ENCODE measurements at places on chromosomes 1 and 21.

- DNase-seq = no peak
Observed at GRCh38 chr1:218048828-218049420, 236.2 kb upstream of the RRP15 start.

DNA sequence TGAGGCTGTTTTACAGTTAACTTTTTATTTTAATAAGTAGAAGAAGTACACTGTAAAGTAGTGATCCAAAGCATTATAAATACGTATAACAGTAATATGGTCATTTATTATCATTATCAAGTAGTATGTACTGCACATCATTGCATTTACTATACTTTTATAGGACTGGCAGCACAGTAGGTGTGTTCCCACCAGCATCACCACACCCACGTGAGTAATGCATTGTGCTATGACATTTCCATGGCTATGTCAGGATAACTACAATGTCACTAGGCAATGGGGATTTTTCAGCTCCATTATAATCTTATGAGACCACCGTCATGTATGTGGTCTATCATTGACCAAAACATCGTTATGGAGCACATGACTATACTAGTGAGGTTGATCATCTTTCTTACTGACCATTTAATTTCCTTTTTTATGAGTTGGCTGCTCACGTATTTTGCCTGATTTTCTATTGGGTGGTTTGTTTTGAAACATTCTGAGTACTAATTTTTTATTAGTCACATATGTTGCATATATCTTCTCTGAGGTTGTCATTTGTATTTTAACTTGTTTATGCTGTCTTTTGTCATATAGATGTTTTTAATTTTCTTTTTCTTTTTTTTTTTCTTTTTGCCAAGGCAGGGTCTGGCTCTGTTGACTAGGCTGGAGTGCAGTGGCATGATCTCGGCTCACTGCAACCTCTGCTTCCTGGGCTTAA is 25.3 kb upstream of the SHCBP1L start:
- no peak for DNase-seq

GRCh38 chr1:106225403-106225802 is 831.1 kb upstream of the PRMT6 start:
- DNase-seq = peak; percentile 13

GRCh38 chr21:42845296-42845965 is 33.9 kb downstream of the WDR4 start:
- peak; percentile 62 for DNase-seq

DNA sequence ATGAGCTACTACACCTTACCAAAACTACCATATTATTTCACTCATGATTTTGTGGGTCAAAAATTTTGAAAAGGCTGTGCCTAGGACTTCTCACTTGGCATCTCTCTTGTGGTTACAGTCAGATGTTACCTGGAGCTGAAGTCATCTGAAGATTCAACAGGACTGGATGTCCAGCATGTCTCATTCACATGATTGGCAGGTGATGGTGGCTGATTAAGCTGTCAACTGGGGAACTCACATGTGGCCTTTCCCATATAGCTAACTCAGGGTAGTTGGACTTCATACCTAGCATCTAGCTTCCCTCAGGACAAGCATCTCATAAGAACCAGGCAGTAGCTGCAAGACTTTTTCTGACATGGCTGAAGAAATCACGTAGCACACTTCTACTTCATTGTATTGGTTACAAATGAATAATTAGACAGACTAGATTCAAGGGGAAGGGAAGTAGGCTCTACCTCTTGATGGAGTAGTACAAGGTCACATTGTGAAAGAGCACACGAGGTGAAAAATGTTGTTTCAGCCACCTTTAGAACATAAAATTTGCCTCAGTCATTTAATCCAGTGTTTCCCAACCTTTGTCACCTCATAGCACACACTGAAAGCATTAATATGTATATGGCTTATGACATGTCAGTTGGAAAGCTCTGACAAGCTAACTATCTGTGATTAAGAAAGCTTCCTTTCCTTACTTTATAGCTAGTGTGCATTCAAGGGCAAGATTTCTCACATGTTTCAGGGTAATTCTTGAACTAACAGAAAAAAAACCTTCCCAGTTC is 68.0 kb upstream of the PTGFRN start:
- no peak for DNase-seq

DNA sequence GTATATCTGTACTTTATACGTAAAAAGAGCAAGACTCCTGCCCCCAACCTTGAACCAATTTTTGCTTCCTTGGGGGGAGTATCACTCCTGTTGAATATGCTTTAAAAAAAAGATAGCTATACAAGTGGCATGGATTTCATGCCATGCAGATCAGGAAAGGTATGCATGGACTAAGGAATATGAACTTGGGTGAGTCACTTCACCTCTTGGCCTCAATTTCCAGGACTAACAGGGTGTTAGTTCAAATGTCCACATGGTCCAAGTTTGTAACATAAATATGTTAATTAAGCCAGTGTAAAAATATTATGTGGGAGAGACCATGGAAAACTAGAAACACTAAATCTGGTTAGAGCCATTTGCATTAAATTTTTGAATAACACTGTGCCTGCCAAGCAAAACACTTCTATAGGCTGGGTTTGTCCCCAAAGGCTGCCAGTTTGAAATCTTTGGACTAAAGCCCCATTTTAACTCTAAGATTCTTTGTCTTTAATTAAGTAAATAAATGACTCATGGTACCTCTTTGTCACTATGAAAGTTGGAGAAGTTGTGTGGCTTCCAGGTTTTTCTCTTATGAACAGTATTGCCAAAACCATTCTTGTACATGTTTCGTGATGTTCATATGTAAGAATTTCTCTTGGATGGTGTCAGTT is 33.1 kb downstream of the FAM177B start:
- peak; percentile 60 for DNase-seq

- DNase-seq = no peak
Observed at GRCh38 chr1:13494712-13495111, 19.1 kb downstream of the LRRC38 start.

DNA sequence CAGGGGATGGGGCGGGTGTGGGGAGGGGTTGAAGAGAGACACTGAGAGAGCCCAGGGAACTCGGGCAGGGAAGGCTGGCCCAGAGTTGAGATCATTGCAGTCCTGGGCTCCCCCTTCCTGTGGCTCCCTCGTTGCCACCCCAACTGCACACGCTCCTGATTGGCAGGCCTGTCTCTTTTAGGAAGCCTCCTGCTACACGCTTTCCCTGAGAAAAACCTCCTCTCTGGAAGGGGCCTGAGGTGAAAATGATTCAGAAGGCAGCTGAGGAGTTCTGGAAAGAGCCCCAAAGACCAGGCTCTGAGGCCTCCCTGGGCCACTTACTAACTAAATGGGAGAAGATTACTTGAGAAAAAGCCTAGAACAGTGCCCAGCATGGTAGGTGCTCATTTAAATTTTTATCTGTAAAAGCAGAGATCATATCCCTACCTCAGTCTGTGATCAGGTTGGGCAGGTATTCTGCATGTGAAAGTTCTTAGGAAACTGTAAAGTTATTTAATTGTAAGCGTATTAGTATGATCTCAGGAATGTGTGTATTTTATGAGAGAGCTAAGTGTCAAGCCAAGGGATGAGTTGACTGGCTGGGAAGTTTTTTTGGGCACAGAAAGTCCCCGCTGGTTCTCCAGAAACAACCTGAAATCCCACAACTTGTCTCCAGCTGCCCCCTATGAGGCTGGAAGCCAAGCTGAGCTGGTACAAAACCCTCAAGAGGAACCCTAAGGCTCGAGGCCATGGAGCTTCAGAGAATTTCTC is 65.2 kb upstream of the EPS8L3 start:
- no peak for DNase-seq

DNA sequence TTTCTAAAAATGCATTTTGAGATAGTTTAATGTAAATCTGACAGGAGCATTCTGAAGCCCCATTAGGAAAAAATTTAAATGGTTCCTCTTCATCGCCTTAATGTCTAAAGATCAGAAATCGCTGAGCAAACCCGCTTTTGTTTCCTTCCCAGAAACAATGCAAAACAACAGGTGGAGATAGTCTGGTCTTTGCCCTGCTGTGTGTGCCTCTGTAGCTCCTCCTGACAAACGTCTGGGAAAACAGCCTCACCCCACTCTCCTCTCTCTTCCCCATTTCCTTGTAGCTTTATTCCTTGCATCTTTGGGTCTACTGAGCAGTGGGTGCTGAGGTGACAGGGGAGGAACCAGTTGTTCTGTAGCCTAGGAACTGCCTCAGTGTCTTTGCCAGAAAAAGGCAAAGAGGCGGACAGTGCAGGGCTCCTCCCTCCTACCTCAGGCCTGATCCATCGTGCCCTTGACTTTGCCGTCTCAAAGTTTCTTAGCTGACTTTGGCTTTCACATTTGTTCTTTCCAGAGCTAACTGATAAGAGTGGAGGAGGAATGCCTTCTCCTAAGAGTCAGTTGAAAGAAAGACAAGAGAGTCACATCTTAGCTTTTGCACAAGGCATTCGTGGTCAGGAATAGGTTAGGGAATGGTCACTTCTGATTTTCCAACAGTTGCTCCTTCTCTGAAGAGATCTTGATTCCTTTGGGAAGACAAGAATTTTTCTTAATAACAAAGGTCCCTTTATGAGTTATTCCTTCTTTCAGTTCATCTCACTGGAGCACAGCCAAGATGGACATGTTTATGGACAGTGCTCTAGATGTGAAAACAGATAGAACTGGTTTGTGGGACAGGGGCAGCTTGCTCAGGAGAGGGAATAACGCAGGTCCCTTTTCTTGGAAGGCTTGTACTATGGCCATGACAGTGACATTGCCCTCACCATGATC is 24.9 kb downstream of the SYT11 start:
- no peak for DNase-seq

GRCh38 chr1:30291526-30291925 is 431.9 kb downstream of the MATN1 start:
- no peak for DNase-seq

DNA sequence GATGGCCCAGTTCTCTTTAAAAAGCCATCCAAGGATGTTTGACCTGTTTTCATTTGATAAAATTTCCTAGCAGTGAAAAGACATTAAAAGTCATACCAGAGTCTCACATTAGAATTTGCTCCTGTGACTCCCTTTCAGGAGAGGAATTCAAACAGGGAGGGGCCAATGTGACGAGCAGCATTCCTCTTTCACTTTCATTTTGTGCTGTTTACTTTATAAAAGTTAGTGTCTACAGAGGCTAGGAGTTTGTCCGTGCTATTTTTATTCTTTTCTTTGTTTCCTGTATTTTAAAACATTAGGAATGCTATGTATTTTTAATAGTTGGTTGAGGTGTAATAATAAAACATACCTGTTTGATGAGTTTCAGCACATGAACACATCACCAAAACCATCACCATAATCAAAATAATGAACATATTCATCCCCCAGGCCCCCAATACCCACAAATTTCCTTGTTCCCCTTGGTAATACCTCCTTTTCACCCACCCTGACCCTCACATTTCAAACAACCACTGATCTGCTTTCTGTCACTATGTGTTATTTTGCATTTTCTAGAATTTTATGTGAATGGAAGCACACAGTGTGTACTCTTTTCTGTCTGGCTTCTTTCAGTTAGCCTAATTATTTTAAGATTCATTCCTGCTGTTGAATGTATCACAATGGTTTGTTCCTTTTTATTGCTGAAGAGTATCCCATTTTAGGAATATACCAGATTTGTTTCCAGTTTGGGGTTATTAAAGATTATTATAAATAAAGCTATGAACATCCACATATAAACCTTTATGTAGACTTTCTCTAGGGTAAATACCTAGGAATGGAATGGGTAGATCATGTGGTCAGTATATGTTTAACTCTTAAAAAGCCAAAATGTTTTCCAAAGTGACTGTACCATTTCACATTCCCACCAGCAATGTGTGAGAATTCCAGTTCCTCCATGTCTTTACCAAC is 129.5 kb downstream of the TENT5C start:
- peak; percentile 67 for DNase-seq

- DNase-seq = no peak
Observed at GRCh38 chr1:56575865-56576264, 3.5 kb downstream of the PLPP3 start.

- peak; percentile 65 for DNase-seq
Observed at GRCh38 chr1:204714861-204715511, 29.4 kb upstream of the LRRN2 start.

GRCh38 chr1:117110774-117111173 is 10.8 kb downstream of the TRIM45 start:
- DNase-seq = no peak

DNA sequence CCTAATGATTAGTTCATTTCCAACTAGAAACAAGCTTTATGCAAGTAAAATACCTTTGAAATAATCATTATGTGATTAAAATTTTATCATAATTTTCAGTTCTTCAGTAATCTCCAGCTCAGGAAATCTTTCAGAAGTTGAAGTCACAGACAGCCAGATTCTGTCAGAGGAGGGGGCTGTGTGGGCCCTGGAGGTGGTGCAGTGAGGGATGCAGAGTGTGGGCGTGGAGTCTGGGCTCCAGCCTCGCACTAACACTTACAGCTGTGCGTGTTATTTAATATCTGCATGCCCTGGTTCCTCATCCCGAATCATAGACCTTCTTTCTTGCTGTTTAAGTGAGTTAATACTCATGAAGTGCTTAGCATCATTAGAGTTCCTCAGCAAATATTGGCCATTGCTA is 23.9 kb downstream of the WDR64 start:
- no peak for DNase-seq

GRCh38 chr1:208203127-208203847 is 40.9 kb downstream of the PLXNA2 start:
- peak; percentile 90 for DNase-seq

GRCh38 chr1:29675481-29676263 is 439.4 kb downstream of the PTPRU start:
- DNase-seq = no peak

- no peak for DNase-seq
Observed at GRCh38 chr1:39328095-39328494, 123.6 kb downstream of the MACF1 start.

GRCh38 chr1:24936684-24937083 is 6.6 kb upstream of the RUNX3 start:
- DNase-seq = peak; percentile 34

- peak; percentile 43 for DNase-seq
Observed at GRCh38 chr1:216847397-216848036, 124.3 kb upstream of the ESRRG start.

- DNase-seq = no peak
Observed at GRCh38 chr1:165915480-165915879, 88.1 kb downstream of the UCK2 start.

GRCh38 chr1:52460694-52461093 is 56.3 kb downstream of the PRPF38A start:
- no peak for DNase-seq

DNA sequence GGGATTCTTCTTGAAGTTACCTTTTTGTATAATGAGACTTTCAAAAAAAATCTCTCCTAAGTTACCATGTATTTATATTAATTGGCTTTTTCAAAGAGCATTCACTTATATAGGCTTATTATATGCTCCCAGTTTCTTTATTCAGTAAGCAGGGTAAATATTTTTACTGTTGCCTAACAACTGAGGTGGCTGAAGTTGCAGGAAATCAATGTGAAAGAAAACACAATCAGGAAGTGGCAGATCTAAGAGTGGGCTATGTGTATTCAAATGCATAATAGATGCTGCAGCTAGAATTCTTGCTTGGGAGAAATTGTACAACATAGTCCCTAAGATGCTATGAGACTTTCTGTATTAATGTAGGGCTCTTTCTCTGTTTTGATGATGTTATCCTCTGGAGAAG is 606.9 kb downstream of the NUF2 start:
- DNase-seq = no peak

- no peak for DNase-seq
Observed at GRCh38 chr1:23787701-23788100, 3.2 kb upstream of the LYPLA2 start.

GRCh38 chr1:38084700-38085099 is 38.1 kb upstream of the POU3F1 start:
- DNase-seq = no peak

All from astrocyte of the hippocampus (primary cell).